Right lung (tissue), 10 donors: ENCODE measurements at places on chromosomes 6 and 20. TPM values are rescaled to one million over a fixed set of nuclear protein-coding genes. Genes with fewer than 3 reads are reported as not detected.

The KCNK15 gene
- polyA plus RNA-seq, result not detected

The SAPCD1 gene
- 8.9 TPM for polyA plus RNA-seq

The RHAG gene
- polyA plus RNA-seq, result 6.7 TPM

The BANF2 gene
- polyA plus RNA-seq, result not detected

The CBLN4 gene
- 0.61 TPM for polyA plus RNA-seq

The NKAIN2 gene
- 23.7 TPM for polyA plus RNA-seq

GRCh38 chr6:132961610-132962009, 147.2 kb downstream of the RPS12 start:
- no peak for DNase-seq

GRCh38 chr6:22205266-22205665, 91.6 kb downstream of the PRL start:
- no peak for DNase-seq
